ENCODE measurements at places on chromosomes 6 and 20. TPM values are rescaled to one million over a fixed set of nuclear protein-coding genes. Genes with fewer than 3 reads are reported as not detected.

- no peak for DNase-seq
These were observed 30.5 kb upstream of the DLGAP4 start for GRCh38 chr20:36275441-36276189.

- DNase-seq, result no peak
These were observed 74.4 kb upstream of the FOXC1 start for GRCh38 chr6:1535295-1535694.

GRCh38 chr6:167453082-167453446 is 128.2 kb downstream of the TTLL2 start:
- DNase-seq, result no peak

GRCh38 chr6:14784596-14785492 is 461.0 kb upstream of the JARID2 start:
- no peak for DNase-seq

Gene BPIFB2
- not detected for total RNA-seq

Measured in ovary (tissue), 10 donors.